ENCODE measurements at places on chromosomes 2 and 18.

- no peak for DNase-seq
These were observed 650.1 kb downstream of the SLC4A3 start for GRCh38 chr2:220277445-220277975.

GRCh38 chr18:33596178-33596854, 18.3 kb downstream of the ASXL3 start:
- no peak for DNase-seq

- DNase-seq: no peak
These were observed 25.2 kb downstream of the PTRHD1 start for GRCh38 chr2:24768013-24768412.

- no peak for DNase-seq
These were observed 133.9 kb downstream of the B3GNT2 start for GRCh38 chr2:62329797-62330196.

DNA sequence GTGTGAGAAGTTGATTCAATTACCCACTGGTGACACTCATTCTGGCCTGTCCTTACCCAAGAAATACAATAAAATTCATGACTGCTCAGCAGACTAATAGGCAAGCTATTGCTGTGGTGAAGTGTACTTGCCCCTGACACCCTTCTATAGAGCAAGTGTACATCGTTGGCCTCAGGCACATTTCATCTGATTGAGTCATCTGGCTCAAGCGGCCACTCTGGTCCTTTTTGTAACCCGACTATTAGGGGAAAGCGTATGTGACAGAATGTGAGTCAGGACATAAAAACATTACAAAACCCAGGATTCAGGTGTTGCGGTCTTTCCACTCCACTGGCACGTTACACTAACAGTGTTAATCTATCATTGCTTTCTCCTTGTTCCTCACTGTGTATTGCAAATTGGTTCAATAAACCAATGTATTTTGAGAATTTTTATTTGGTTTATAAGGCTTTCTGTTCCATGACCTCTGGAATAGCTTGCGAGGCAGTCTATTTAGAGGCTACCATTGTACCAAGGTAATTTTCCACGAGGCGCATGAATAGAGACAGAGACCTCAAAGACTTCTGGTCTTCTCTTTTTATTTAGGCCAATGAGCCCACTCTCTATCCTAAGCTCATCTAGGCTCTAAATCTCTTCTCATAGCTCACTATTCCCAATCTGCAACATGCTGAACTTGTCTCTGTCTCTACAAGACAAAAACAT, 10.2 kb upstream of the TTC32 start:
- no peak for DNase-seq

DNA sequence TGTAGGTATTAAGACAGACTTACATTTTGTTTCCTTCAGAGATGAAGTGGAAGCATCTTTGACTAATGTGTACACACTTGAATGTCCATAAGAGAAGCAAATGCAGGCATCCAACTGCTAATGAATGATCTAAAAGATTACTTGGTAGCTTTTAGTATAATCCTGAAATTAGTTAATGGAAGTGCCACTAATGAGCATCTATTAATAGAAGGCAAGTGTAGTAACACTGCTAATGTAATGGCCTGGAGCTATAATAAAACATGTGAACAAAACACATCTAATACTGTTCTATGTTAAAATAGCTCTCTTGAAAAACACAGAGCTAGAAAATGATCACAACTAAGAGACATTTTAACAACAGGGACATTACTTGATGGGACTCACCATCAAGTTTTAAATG, 225.3 kb downstream of the SLC8A1 start:
- DNase-seq: no peak

DNA sequence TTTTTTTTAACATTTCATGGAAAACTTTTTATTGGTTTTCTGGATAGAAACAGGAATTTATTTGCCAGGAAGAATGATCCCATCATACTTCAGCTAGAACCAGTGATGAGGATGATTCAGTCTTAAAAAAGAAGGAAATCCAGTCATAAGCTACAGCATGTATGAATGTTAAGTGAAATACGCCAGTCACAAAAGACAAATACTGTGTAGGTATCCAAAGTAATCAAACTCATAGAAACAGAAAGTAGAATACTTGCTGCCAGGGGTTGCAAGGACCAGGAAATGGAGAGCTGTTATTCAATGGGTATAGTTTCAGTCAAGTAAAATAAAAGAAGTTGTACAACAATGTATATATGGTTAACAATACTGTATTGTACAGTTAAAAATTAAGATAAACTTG, 21.3 kb downstream of the PSME4 start:
- DNase-seq: no peak

GRCh38 chr2:176872406-176872805, 340.2 kb upstream of the HNRNPA3 start:
- no peak for DNase-seq

GRCh38 chr2:25308599-25308998, 33.1 kb downstream of the DNMT3A start:
- no peak for DNase-seq

Measured in CD4-positive, alpha-beta memory T cell (primary cell).